ENCODE measurements at places on chromosomes 13 and 19.

DNA sequence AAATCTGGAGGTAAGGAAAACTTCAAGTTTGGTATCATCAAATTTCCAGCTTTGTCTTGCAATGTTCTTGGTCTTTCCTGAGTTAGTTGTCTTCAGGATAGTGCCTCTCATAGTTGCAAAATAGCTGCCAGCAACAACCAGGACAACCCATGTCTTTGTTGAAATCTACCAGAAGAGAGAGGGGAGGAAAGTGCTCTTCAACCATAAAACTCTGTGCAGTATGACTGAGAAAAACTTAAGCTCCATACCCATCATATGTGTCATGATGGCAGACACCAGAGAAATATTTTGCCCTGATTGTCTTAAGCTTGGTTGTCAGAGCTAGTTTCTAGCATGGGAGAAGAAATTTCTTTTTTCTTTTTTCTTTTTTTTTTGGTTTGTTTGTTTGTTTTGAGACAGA lies 103.3 kb downstream of the SPRY2 start:
- DNase-seq, result no peak

DNA sequence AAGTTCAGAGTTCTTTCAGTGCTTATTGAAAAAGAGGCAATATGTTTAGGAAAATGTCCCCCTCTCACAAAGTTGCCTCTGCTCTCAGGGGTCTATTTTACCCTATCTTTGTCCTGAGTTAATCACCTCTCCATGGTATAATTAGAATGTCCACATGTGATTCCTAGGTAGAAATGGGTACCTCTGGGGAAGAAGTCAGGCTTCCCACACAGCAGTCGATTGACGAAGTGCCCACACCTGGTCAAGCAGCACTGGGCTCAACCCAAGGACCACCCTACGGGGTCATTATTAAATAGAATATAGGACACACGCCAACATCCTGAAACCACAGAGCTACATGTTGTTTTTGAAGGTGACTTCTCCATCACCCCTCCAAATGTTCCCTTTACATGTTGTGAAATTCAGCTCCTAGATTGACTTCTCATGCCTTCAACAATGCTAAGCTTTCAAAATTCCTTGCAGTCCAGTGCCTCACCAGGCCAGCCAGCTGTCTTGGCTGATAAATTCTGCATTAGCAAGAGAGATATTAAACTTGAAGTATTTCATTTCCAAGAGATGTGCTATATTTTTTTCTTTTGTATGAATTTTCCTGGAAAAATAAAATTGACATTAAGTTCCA lies 43.6 kb upstream of the FAM124A start:
- no peak for DNase-seq

- no peak for DNase-seq
Measured at GRCh38 chr19:49592486-49593232, 1.7 kb downstream of the PRR12 start.

DNA sequence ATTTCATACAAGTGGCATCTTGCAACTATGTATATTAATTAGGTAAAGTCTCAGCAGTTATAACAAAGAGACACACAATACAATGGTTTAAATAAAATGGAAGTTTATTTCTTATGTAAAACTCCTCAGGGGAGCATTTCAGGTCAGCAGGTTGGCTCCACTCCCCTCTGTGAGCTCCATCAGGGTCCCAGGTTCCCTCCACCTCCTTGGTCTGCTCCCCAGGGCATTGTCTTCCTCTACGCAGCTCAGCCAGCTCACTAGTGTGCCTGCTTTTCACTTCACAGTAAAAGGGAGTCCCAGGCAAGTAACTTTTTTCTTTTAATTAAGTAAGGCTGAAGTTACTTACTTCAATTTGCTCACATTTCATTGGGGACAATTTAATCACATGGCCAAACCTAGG lies 135.3 kb upstream of the FNDC3A start:
- DNase-seq, result no peak

DNA sequence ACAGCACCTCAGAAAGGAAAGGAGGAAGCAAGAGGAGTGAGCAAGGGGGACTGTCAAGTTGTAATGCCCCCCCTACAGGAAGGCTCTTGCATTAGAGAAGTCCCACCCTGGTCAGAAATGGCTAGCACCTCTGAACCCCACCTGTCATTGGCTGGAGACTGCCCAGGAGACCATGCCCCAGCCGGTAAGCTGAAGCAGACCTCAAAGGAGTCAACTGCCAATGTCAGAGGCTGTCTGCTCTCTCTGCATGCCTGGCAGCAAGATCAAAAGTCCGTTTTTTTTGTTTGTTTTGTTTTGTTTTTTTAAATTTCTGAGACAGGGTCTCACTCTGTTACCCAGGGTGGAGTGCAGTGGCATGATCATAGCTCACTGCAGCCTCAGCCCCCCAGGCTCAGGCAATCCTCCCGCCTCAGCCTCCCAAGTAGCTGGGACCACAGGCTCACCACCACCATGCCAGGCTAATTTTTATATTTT lies 8.1 kb upstream of the BCL3 start:
- DNase-seq, result no peak
